Activated CD4-positive, alpha-beta T cell treated with anti-CD3 and anti-CD28 coated beads, Interleukin-2, amount 10 ng/mL, durations not matched to agents 7 days and 5 days (primary cell): ENCODE measurements at places on chromosomes 3 and 15. TPM values are rescaled to one million over a fixed set of nuclear protein-coding genes. Genes with fewer than 3 reads are reported as not detected.

Gene C2CD4A
- total RNA-seq: not detected

DNA sequence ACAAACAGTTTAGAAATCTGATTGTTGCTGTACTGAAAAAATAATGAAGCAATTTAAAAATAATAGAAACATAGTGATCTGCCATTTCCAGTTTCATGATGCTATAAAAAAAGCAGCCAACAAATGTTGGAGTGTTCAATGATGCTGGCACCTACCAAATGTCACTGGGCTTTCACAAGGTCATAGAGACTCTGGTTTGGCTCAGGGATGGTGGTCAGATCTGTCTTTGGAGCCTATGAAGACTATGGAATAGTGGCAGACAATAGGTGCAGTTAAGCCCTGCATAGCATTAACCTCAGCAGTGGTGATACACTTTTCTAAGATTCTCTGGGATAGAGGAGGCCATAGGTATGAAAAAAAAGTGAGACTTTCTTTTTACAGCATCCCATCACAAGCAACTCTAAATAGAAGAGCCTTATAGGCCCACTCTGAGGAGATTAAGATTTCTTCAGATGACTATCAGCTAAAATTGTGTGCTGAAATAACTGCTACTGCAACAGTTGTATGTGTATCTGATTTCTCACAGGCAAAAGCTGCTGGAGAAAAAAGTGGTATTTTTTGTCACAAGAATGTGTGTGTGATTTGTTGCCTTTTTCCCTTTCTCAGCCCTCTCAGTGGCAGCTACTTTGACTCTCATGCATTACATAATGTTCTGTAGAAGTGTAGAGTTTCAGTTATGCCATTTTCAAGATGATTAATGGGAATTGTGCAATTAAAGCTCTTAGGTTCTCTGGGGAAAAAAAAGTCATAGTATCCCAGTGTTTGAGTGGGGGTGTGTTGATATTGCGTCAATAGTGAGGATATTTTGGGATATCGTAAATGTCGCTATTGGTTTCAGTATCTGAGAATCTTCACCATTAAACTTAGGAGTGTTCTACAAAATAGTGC is 137.4 kb downstream of the MBNL1 start:
- H3K4me1 ChIP-seq: peaks cover 53% of the 10 kb centered on the region
- no peak for DNase-seq
- H3K4me3 ChIP-seq: no peak overlapping the region
- no peak overlapping the region for H3K27ac ChIP-seq
- peaks cover 48% of the 10 kb centered on the region for H3K36me3 ChIP-seq

- no peaks in the 10 kb centered on the region for H3K4me1 ChIP-seq
- H3K36me3 ChIP-seq: no peaks in the 10 kb centered on the region
- H3K27ac ChIP-seq: no peak overlapping the region
- peaks cover 10% of the 10 kb centered on the region for H3K27me3 ChIP-seq
Observed at GRCh38 chr3:150238995-150239619, 169.0 kb upstream of the TSC22D2 start.

- H3K27me3 ChIP-seq: peaks cover 14% of the 10 kb centered on the region
- no peak for DNase-seq
- no peaks in the 10 kb centered on the region for H3K4me1 ChIP-seq
- H3K36me3 ChIP-seq: no peaks in the 10 kb centered on the region
- H3K4me3 ChIP-seq: no peak overlapping the region
Observed at GRCh38 chr3:111948786-111949185, 30.0 kb upstream of the ABHD10 start.

GRCh38 chr3:66922058-66922457 is 76.0 kb upstream of the KBTBD8 start:
- H3K27me3 ChIP-seq: peaks cover 15% of the 10 kb centered on the region
- H3K36me3 ChIP-seq: no peaks in the 10 kb centered on the region
- H3K4me3 ChIP-seq: no peak overlapping the region
- no peak overlapping the region for H3K27ac ChIP-seq

- DNase-seq: no peak
- H3K27me3 ChIP-seq: peaks cover 17% of the 10 kb centered on the region
- no peak overlapping the region for H3K27ac ChIP-seq
- H3K36me3 ChIP-seq: no peaks in the 10 kb centered on the region
Observed at GRCh38 chr3:186691676-186692075, 25.5 kb upstream of the KNG1 start.

GRCh38 chr3:67401921-67402320 is 252.5 kb downstream of the SUCLG2 start:
- no peaks in the 10 kb centered on the region for H3K4me1 ChIP-seq
- H3K4me3 ChIP-seq: no peak overlapping the region
- no peak for DNase-seq
- peaks cover 49% of the 10 kb centered on the region for H3K36me3 ChIP-seq
- no peaks in the 10 kb centered on the region for H3K27me3 ChIP-seq
- no peak overlapping the region for H3K27ac ChIP-seq

DNA sequence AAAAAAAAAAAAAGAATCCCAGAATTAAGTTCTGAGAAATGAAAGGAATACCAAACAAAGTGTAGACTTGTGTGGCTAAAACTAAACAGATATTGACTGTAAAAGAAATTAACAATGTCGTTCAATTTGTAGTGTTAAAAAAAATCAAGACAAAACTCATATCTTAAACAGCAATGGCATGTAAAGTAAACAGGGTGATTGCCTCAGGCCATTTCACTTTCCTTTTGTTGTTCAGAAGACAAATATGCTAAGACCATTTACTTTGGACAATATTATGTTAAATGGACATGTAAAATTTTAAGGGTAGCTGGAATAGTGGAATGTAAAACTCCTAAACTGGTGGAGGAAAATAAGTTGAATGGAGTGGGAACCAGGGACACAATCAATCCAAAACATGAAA is 139.1 kb downstream of the RTP4 start:
- no peak overlapping the region for H3K27ac ChIP-seq
- H3K4me3 ChIP-seq: no peak overlapping the region
- H3K4me1 ChIP-seq: no peaks in the 10 kb centered on the region
- peaks cover 21% of the 10 kb centered on the region for H3K27me3 ChIP-seq
